ENCODE measurements at places on chromosomes 2 and 18. TPM values are rescaled to one million over a fixed set of nuclear protein-coding genes. Genes with fewer than 3 reads are reported as not detected.

Gene CNDP1
- not detected for total RNA-seq

Gene POLR1A
- 13.0 TPM for total RNA-seq

Gene KIF3C
- 18.2 TPM for total RNA-seq

Gene ZNF24
- 23.1 TPM for total RNA-seq

Gene MEP1B
- total RNA-seq = not detected

Gene PLEK
- total RNA-seq = not detected

Gene DQX1
- total RNA-seq = not detected

Gene CRYGD
- not detected for total RNA-seq

Gene NEB
- total RNA-seq = 1.3 TPM

Gene RNMT
- 18.5 TPM for total RNA-seq

Gene SPEG
- total RNA-seq = 32.1 TPM

All from GM23248 (cell line).